ENCODE measurements at places on chromosomes 4 and X.

GRCh38 chrX:19372170-19372546 is 28.4 kb downstream of the PDHA1 start:
- peak; percentile 78 for DNase-seq

GRCh38 chr4:185898413-185898812 is 86.4 kb upstream of the SORBS2 start:
- DNase-seq = no peak

DNA sequence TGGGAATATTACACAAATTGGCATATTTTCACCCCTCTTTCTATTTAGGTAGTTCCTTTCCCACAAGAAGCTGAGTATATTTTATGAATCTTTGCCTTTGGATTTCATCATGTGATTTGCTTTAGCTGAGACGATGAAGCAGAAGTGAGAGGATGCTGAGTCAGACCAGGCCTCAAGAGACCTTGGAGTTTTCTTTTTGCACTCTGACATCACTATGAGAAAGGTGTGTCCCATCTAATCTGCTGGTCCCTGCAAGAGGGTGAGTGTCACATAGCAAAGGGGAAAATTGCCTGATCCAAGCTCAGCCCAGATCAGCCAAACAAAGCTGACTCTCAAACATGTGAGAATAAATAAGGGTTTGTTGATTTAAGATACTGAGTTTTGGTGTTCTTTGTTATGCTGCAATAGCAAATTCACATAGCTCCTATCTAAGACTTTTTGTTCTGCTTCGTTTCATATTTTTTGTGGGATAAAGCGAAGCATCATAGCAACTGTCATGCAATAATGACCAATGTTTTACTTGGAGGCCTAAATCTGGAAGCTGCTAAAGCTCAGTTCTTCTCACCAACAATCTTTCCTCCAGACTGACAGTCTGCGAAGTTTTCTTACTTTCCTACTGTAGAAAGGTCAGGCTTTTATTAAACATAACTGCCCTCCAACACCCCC is 176.9 kb downstream of the PDHA2 start:
- no peak for DNase-seq

- DNase-seq = no peak
Observed at GRCh38 chr4:33931026-33931425, 2313.3 kb downstream of the ARAP2 start.

GRCh38 chrX:84218726-84219125 is 30.7 kb upstream of the RPS6KA6 start:
- DNase-seq = no peak

DNA sequence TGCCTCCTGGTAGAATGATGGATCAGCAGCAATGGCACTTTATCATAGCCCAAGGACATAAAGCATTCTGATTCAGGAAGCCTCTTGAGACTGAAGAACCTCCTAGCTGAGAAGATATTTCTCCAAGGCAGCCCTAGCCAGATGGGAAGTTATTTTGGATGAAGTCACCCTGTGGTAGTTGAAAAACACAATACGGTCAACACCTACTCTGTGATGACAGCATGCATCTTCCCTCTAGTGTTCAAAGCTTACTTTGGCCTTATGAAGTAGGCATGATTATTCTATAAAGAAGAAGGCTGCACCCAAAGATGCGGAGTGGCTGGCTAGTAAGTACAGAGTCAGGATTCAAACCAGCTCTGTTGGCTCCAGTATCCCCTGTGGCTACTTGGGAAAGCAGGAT is 47.9 kb downstream of the TLR10 start:
- DNase-seq = no peak

DNA sequence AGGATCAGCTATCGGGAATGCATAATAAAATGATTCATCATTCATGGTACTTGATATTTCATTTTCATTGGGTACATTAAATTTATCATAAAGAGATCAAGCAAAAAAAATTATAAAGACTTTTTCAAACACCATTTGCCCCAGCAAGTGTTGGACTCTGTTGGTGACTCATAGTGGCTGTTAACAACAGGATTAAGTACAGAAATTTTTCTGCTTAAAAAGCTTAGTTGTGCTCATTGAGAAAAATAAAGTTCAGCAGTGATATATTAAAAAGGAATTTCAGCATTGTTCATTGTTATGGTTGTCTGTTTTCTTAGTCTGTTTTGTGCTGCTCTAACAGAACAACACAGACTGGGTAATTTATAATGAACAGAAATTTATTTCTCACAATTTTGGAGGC is 86.2 kb upstream of the PCDH10 start:
- no peak for DNase-seq

DNA sequence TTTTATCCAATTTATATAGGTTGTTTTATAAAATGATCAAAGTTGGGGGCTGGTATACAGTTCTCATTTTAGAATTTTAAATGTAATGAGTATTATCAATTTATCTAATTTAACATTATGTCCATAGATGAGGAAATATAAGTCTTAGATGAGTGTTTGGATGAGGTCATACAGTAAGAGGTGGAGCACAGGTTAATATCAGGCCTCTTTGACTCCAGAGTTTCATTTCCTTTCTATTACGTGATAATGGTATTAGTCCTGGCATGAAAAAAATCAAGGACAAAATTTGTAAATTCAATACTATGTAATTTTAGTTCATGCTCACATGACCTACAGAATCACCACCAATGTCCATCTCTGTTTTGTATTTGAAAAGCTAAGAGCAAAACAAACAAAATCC is 269.8 kb downstream of the FSTL5 start:
- DNase-seq = no peak

GRCh38 chrX:133918361-133918771 is 67.0 kb downstream of the GPC3 start:
- DNase-seq = no peak

- no peak for DNase-seq
Observed at GRCh38 chr4:149884046-149884445, 68.4 kb upstream of the IQCM start.

- DNase-seq = no peak
Observed at GRCh38 chr4:8419222-8420041, 21.1 kb downstream of the ACOX3 start.

DNA sequence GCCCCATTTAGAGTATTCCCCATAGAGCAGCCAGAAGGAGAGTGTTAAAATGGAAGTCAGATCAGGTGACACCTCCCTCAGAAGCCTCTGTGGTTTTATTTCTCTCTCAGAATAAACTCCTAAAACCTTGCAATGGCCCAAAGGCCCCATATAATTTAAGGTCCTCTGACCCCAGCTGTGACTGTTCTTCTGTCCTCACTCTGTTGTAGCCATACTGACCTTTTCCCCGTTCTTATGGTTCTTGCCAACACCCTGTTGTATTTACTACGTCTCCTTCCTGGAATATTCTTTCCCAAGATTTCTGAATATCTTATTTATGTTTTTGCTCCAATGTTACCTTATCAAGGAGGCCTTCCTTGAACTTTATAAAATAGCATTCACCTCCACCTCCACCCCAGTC is 18.0 kb downstream of the ADH7 start:
- DNase-seq = no peak

GRCh38 chr4:2412534-2412884 is 5.9 kb downstream of the ZFYVE28 start:
- no peak for DNase-seq

DNA sequence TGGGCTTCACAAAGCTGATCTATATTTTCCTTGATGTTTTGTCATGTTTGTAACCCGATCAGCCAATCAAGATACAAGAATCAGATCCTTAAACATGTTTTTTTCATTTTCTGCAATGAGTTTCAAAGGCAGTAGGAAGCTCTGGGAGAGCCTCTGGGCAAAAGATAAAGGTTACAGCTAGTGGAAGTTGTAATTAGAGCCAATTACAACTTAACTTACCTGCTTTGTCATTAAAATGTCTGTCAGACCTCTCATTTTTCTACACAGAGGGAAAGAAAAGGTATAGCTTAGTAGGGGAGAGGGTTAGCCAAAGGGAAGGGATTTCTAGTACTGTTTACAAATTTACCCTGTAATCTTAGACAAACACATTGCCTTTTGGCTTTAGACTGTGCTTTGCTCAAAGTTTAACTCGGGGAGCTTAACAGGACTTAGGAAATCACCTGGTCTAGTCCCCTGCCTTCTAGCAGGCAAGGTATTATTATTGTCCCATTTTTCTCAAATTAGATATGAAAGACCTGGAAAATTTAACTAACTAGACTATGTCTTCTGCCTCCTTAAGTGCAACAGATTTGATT is 55.8 kb downstream of the FGF16 start:
- no peak for DNase-seq

DNA sequence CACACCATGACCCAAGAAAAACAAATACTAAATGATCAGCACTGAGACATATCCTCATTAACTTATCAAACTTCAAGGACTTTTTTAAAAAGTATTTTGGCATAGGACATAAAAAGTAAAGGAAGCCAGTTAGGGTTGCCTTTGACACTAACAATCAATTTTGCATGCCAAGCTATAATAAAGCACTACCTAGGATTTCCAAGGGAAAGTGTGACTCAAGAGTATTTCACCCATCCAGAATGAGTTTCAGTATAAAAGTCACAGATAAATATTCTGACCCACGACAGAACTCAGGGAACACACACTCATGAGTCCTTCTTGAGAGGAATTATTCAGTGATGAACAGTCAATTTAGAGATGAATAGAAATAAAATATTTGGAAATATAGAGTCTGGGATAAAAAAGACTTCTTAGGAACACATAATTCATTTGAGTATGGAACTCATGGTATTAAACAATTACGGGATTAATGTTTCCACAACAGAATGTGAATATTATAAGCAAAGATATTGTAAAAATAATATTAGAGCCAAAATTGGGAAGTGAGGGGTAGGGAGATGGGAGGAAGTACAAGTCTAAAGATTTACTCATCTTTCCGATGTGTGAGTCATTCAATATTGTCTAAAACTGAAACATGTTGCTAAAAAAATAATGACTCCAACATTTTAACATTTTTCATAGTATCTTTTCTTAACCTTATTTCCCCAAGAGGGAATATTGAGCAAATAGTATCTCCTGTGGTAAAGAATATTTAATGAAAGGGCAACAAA is 143.5 kb upstream of the LNX1 start:
- DNase-seq = no peak

- no peak for DNase-seq
Observed at GRCh38 chr4:113822555-113823290, 61.2 kb upstream of the CAMK2D start.

- peak; percentile 38 for DNase-seq
Observed at GRCh38 chr4:41050880-41051775, 163.2 kb downstream of the APBB2 start.

DNA sequence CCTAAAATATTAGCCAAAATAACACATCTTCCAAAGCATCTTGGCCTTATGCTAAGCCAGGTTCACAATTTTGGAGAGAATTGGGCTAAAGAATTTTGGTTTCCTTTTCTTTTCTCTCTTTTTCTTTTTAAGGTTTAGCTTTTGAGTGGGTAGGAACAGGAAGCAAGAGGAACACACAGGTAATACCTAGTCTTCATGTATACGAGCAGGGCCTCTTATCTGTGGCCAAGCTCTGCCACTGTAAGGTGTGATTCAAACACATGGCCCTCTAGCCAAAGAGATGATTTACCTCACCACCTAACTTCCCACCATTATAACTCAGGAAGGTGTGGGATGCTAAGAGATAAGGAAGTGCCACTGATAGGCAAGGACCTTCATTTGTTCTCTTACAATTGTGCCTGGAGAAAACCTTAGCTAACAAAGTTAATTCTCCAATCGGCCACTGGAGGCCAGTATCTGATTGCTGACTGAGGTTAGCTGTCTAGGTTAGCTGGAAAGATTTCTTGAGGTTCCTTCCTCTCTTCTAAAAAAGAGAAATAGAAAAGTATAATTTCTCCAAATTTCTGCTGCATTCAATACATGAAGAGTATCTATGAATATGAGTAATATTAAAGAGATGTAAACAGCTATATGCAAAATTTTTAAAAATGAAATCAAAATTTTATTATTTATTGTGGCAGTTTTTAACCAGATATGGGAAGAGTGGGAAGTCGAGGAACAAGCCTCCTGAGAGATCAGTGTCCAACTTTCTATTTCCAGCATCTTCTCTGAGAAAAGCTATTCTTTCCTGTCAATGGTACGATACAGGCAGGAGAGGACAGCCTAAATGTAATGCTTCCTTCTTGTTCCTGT is 30.1 kb upstream of the BBS7 start:
- peak; percentile 66 for DNase-seq

DNA sequence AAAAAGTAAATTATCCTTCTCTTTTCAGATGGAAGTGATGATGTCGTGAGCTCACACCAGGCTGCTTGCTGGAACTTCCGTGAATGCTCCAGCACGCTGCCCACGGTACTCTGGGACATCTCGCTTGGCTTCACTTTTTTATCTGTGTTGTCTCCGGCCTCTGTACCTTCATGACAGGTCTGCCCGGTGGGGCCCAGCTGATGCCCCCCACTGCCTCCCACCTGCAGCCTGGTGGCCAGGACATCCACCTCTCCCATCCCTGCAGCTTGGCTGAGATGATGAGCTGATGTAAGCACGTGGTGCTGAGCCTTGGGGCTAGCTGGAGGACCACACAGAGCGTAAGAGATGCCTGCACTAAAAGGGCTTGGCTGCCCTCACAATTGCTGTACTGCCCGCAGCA is 59.0 kb upstream of the HELT start:
- no peak for DNase-seq

DNA sequence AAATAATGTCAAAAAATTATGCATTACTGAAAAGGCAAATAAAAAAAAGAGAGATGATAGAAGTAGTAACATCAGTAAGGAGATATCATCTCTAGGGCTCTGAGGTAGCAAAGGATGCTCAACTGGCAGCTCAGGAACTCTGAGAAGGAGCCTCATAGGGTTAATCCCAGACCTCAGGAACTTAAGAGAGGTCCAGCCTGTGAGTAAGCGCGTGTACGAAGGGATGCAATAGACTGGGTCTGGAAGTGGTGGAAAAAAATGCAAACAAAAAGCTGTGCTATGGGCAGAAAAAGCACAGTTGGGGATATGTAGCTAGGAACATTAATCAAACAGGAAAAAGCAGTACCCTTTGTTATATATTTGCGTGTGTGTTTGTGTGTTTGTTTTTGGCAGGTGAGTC is 282.0 kb downstream of the GALNTL6 start:
- DNase-seq = no peak

- no peak for DNase-seq
Observed at GRCh38 chr4:101175896-101176676, 171.2 kb downstream of the PPP3CA start.

- DNase-seq = no peak
Observed at GRCh38 chr4:110452546-110452945, 23.4 kb upstream of the ENPEP start.

- DNase-seq = no peak
Observed at GRCh38 chr4:68347845-68348244, 2.0 kb downstream of the YTHDC1 start.

GRCh38 chr4:120843849-120844527 is 78.5 kb downstream of the PRDM5 start:
- peak; percentile 60 for DNase-seq

- no peak for DNase-seq
Observed at GRCh38 chrX:13742397-13743176, 8.0 kb downstream of the OFD1 start.

DNA sequence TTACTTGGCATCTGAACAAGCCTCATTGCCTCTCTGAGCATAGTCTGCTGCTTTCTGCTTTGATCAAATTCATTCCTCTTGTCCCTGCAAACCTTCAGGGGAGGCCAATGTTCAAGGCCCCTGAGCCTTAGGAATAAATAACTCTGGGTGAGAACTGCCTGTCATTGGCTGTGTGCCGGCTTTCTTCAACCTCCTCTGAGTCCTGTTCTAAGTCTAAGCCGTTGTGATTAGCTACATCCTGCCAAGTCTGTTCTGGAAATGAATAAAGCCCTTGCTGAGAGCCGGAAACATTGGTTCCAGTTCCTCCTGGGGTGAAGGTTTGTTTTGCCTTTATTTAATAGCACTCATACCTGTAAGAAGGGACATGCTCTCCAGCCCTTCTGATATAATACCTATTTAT is 13.8 kb downstream of the RNF4 start:
- no peak for DNase-seq
